NCI-H345 (cell line): ENCODE measurements at places on chromosomes 4 and X.
A peak's percentile ranks its signal among the peaks of the same experiment; 100 is the strongest.

DNA sequence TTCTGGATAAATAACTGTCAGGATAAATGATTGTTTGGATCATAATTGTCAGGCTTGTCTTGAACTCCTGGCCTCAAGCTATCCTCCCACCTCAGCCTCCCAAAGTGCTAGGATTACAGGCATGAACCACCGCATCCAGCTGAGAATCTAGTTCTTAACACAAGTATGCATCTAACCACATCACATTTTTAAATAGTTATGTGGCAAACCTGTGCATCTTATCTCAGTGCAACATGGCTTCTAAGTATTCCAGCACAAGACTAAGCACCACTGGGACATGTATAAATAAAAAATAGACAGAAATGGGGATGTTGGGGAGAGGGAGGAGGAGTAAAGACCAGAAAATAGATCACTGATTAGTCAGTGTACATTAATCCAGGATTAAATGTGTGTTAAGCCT is 74.7 kb upstream of the TBL1X start:
- no peak for DNase-seq

GRCh38 chrX:40761762-40762161 is 26.4 kb upstream of the MED14 start:
- DNase-seq, result no peak

DNA sequence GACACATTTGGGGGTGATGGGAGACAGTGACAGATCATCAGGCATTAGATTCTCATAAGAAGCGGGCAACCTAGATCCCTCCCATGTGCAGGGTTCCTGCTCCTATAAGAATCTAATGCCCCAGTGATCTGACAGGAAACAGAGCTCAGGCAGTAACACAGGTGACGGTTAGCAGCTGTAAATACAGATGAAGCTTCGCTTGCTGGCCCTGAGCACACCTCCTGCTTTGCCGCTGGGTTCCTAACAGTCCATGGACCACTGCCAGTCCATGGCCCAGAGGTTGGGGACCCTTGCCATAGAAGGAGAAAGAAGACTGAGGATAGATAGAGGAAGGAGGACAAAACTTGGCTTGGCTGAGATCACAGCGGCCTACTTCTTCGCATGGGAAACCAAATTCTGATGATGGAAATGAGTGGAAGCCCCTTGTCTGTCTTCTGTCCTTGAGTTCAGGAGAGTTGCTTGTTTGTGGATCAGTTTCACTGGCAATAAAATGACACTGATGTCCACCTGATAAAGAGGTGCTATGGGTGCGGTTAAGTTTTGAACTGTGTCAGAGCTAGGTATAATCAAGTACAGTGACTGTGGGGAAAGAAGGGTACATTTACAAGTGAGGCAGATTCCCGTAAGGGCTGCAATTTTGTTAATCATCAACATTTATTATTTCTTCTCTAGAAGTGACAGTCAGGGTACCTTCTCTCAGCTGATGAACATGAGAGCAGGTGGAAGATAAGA is 1.7 kb upstream of the TIFA start:
- no peak for DNase-seq

DNA sequence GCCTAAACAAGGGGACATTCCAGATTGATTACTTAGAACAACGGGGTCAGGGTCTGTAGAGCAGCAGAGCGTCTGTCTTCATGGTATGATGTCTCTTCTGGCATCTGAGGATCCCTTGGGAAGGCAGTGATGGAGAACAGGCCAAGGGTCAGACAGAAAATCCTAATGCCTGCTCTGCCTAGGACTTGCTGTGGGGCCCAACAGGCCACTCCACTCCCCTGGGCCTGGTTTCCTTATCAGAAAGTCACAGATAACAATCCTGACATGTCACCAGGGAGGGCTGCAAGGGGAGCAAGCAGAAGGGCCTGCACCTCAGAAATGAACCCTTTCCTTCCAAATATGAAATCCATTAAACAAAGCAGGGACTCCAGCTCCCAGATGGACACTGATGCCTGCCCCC is 21.4 kb upstream of the ARHGAP6 start:
- DNase-seq, result no peak

DNA sequence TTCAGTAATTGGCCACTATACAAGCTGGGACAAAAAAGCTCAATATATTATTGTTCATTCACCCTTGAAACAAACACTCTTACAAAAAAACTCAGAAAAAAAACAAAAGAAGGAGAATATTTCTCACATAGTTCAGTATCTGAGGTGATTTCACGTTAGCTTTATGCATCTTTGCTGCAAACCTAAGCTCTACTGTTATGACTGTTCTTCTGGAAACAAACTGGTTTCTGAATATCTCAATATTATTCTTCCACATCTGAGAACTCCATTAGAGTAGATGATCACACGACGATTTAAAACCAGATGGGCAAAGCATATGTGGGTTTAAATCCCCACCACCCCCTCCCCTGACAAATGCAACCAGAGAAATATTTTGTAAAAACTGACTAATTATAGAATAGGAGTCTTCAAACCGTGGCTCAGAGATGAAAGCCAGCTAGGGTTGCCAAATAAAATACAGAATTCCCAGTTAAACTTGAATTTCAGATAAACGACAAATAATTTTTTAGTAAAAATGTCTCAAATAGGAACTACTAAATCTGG is 182.0 kb upstream of the FAM241A start:
- no peak for DNase-seq

GRCh38 chr4:19592391-19592790 is 659.3 kb upstream of the SLIT2 start:
- DNase-seq, result no peak

DNA sequence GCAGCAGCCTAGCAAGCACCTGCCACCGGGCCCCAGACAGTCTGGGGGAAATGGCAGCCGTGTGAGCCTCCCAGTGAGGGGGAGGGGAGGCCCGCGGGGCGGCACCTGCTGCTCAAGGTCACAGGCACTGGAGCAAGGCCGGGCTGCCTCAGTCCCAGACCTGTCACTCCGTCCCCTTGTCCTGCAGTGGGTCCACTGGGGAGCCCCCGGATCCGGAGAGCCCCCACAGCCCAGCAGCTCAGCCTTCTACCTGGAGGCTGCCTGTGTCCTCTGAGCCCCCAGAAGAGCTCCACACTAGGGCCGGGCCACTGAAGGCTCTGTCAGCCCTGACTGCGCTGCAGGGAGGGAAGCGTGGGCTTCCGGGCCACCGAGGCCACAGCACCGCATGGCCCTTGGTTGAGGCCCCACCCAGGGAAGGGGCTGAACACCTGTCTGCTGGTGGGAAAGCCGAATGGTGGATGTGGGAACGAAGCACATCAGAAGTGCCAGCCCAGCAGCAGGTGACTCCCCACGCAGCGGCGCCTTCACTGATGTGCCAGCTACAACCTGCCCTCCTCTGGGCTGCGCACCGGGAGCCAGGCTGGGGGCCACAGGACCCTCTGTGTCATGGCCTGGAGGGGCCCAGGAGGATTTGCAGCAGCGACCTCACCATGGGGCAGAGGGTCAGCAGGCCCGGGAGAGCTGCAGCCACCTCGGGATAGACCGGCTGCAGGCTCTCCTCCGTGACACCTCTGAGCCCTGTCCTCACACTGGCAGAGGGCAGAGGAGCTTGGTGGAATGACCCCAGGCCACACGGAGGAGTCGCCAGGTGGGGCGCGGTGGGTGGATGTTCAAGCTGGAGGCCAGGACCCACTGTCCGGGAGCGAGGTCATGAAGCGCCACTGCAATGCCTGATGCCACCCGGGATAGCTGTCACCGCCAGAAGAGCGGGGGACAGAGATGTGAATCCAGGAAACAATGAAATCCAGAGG is 35.0 kb upstream of the MXD4 start:
- no peak for DNase-seq

DNA sequence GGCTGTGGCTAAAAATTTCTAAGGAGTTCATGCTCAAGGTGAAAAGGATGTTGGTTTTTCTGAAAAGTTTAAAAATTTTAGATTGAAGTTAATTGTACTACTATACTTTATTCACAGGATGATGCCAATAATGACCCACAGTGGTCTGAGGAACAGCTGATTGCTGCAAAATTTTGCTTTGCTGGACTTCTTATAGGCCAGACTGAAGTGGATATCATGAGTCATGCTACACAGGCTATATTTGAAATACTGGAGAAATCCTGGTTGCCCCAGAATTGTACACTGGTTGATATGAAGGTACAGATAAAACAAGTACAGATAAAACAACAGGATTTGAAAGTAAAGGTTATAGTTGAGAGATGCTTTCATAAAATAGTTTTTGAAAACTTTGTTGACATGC is 12.2 kb downstream of the PAICS start:
- no peak for DNase-seq

- DNase-seq, result peak; percentile 61
These were observed 164.2 kb downstream of the CBR4 start for GRCh38 chr4:168845897-168846296.

GRCh38 chrX:136608295-136608933 is 39.5 kb upstream of the CD40LG start:
- no peak for DNase-seq

GRCh38 chrX:115233497-115234455 is at the start of gene LRCH2:
Gene LRCH2, minus strand, starts transcription at chrX:115234096. Its CDS starts 55 bp downstream, at chrX:115234041.
- DNase-seq, result peak; percentile 57

- no peak for DNase-seq
These were observed 10.3 kb upstream of the PLCXD1 start for GRCh38 chrX:270848-271367.

DNA sequence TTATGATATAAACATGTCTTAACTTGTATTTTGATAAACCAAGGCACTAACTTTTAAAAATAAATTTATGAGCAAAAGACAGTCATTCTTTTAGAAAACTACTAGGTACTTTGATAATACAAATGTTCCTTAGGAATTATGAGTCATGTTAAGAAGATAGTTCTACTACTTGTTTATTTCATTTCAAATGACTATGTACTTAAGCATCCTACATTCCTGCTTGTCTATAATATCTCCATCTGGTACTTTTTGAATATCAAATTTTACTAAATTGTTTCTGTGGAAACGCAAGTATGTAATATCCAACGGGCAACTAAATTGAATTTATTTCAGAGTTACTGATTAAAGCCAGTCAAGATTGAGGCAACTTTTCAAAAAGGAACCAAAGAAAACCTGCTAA is 61.8 kb downstream of the CAMK2D start:
- DNase-seq, result no peak

GRCh38 chrX:132940727-132941327 is 17.6 kb downstream of the HS6ST2 start:
- no peak for DNase-seq

GRCh38 chr4:113835005-113835404 is 73.5 kb upstream of the CAMK2D start:
- DNase-seq, result no peak

- DNase-seq, result no peak
These were observed 726.9 kb downstream of the GRID2 start for GRCh38 chr4:93030670-93031069.

DNA sequence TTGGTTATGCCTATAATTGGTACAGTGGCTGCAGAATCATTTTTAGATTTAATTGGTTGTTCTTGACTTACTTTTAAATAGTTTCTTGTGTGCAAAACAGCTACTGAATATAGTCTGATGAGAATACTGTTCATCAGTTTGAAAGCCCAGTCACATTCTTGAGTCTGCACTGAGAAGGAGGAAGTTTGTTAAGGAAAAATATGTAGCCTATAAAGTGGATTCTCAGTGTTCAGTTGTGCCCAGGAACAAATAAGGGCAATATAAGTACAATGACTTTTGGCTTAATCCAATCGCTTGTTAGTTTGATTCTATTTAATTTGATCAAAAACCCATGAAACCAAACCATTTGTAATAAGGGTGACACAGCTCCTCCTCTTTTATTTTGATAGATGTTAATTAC is 32.8 kb upstream of the GEMIN8 start:
- no peak for DNase-seq

GRCh38 chr4:152700151-152700550 is 20.4 kb upstream of the TMEM154 start:
- DNase-seq, result no peak

GRCh38 chr4:112953262-112953661 is 96.2 kb upstream of the ANK2 start:
- DNase-seq, result no peak

- DNase-seq, result peak; percentile 89
These were observed at the start of gene AMMECR1 for GRCh38 chrX:110317820-110318663. Gene AMMECR1, minus strand, starts transcription at chrX:110318085. Its CDS starts 14 bp downstream, at chrX:110318071.

DNA sequence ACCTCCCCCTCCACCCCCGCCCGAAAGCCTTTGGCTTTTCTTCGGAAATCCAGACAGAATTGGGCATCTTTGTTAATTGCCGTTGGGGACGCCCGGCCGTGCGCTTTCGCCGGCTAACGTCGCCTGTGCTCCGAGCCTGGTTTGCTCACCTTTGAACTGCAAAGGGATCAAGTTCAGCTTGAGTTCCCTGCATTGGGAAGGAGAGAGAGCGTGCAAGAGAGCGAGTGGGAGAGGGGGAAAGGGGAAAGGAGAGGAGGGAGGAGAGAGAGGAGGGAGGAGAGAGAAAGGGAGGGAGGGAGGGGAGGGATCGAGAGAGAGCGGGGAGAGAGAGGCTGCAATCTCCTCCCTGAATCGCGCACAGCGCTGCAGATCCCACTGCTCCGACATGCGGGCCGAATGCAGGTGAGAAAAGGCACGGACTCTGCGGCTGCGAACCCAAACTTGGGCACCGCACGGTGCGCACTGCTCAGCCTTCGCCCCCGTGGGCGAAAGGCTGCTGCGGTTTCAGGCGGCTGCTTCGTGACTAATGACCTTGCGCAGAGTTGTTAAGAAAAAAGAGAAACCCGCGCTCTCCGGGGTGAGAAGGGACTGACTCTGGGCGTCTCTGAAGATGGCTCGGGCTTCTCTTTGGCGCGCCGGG is at the start of gene PCDH7:
PCDH7 (plus strand) TSS at position 349 of the 640 bp plus-strand sequence. CDS start 1,054 bp downstream, outside the sequence.
- DNase-seq, result peak; percentile 62

GRCh38 chr4:17781300-17782287 is at the start of gene FAM184B:
Gene FAM184B, minus strand, starts transcription at chr4:17781621. Its CDS starts 322 bp downstream, at chr4:17781299.
- DNase-seq, result peak; percentile 29
